ENCODE measurements at places on chromosomes 12 and 14. TPM values are rescaled to one million over a fixed set of nuclear protein-coding genes. Genes with fewer than 3 reads are reported as not detected.

RAB21 gene
- polyA plus RNA-seq, result 70.1 TPM

GLS2 gene
- polyA plus RNA-seq, result 1.7 TPM

RTL1 gene
- polyA plus RNA-seq, result 0.16 TPM

ZNF268 gene
- polyA plus RNA-seq, result 38.3 TPM

Data from left renal cortex interstitium (tissue), 4 donors.